Cortex of kidney (tissue), 1 donor: ENCODE measurements at places on chromosomes 6 and 20.

DNA sequence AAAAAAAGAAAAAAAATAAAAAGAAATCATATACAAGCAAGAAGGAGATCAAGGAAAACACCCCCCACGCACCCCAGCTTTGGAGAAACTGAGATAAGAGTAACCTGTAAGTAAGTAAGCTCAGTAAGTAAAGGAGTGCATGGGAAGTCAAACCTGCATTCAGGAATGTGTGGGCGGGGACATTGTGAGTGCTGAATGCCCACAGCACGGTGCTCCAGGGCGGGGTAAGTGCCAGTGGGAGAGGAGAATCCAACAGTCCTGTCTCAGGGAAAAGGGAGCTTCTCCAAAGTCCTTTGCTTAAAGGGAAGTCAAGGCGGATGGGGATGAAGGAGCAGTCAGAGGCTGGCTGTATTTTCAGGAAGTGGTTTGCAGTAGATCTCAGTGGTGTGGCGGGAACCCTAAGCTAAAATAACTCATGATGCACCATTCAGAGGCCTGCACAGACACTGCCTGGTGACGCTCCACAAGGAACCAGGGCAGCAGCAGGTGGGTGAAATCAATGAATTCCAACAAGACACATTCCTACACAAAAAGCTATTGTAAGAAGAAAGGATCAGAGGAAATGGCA, 368.0 kb downstream of the QKI start:
- DNase-seq, result no peak

- DNase-seq, result no peak
Observed at GRCh38 chr20:17762243-17762872, 62.6 kb downstream of the BANF2 start.

- DNase-seq, result no peak
Observed at GRCh38 chr6:108578595-108579327, 18.0 kb downstream of the FOXO3 start.

- DNase-seq, result no peak
Observed at GRCh38 chr6:149450679-149451375, 34.0 kb downstream of the ZC3H12D start.

GRCh38 chr6:884570-884969, 191.6 kb upstream of the EXOC2 start:
- no peak for DNase-seq
